ENCODE measurements at places on chromosomes 2 and 18.

DNA sequence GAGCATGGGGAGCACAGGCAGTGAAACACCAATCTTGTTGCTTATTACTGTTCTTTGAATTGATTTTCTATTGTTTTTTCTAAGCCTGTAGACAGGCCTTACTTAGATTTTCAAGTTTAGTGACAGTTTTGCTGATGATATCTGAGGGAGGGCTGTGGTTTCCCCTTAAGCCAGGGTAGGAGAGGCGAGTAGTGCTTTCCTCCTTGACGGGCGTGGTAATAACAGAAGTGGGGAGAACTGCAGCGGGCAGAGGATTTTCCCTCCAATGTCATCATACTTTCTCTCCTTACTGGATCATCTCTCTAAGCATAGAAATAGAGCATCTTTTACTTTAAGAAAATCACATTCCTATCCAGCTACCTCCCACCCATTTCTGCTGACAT, 314.4 kb downstream of the ALK start:
- DNase-seq, result no peak

- peak; percentile 16 for DNase-seq
Measured at GRCh38 chr18:64409511-64409910, 260.6 kb upstream of the LINC00305 start.

DNA sequence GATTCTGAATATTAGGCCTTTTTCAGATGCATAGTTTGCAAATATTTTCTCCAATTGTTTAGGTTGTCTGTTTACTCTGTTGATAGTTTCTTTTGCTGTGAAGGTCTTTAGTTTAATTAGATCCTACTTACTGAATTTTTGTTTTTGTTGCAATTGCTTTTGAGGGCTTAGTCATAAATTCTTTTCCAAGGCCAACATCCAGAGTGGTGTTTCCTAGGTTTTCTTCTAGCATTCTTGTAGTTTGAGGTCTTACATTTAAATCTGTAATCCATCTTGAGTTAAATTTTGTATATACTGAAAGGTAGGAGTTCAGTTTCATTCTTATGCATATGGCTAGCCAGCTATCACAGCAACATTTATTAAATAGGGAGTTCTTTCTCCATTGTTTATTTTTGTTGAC, 404.8 kb downstream of the LNPK start:
- no peak for DNase-seq

DNA sequence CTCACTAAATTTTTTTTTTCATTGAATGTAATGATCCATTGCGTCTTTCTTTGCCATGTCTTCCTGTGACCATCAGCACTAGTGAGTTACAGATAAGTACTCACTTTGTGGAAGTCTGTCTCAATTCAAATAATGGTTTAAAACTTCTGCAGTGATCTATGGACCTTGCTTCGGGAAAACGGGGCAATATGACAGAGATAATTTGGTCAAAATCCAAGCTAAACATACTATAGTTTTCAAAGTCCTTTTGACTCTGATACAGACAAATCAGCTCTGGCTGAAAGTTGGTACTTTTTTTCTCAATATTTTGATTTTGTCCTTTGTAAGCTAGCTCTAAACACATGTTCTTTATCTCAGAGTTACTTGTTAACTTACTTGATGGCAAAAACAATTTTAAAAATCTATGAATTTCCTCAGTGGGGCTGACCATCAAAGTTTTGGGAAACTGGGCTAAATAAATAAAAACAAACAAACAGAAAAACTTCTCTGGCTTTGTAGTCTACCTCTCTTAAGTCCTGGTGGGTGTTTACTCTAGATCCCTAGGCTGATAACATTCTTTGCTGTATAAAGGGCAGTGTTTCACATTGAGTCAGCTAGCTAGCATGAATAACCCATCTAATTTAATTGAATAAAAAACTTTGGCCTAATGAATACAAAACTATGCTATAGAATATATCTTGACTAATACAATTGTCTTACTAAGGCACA, 327.6 kb downstream of the RDH14 start:
- no peak for DNase-seq

GRCh38 chr2:80476535-80477117, 172.1 kb upstream of the LRRTM1 start:
- DNase-seq, result no peak

DNA sequence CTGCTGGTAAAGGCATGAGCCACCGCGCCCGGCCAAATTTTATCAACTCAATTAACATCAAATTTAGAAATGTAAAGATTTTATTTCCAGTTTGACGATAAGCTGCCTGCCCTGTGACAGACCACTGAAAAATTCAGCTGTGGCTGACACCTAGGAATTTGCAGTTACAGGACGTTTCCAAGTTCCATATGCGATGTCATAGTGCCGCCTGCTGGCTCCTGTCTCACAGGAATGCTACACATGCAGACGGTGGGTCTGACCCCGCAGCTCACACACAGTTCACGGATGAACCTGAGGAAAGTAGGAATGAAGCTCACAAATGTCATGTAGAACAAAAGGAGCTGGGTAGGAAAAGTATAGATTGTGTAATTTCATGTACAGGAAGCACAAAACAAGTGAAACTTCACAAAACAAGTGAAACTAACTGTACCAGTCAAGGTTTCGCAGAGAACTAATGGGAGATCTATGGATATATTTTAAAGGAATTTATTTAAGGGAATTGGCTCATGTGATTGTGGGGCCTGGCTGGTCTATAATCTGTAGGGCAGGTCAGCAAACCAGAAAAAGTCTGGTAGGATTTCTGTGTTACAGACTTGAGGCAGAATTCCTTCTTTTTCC, 13.2 kb upstream of the SEH1L start:
- DNase-seq, result peak; percentile 94

DNA sequence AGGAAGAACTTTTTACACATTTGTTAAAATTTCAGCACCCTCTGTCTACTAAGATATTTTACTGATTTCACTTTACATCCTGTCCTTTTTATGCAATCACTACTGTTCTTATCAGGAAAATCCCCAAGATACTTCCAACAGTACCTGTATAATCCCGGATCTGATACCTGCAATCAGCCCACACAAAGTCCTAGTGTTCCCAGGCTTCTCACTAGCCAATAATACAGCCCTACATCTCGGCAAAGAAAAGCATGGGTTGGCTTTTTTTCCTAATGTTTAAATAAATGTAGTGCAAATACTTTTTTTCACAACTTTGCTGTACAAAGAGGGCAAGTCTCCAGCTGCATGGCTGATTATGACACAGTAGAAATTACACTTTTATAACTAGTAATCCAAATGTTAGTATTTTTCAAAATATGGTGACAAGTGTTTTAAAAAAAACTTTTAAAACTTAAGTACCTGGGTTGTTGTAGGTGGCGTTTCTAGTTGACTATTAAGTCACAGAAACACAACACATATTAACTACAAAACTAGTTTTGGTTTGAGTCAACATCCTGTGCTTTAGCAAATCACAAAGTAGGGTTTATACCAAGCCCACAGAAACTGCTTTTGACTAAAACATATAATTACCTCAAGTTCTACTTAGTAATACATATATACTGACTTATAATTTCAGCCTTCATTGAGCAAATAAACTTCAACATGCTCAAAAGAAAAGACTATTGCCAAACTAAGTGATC, 19.5 kb downstream of the CNOT11 start:
- no peak for DNase-seq

GRCh38 chr2:109387778-109388469, 225.8 kb downstream of the SEPTIN10 start:
- no peak for DNase-seq

DNA sequence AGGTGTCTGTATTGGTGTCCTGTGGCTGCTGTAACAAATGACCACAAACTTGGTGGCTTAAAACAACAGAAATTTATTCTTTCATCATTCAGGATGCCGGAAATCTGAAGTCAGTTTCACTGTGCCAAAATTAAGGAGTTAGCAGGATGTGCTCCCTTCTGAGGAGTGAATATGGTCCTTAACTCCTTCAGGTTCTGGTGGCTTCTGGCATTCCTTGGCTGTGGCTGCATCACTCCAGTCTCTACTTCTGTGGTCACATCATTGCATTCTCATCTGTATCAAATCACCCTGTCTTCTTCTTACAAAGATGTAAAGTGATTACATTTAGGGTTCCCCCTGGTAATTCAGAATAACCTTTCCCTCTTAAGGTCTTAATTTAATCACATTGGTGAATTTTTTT, 12.6 kb downstream of the GPD2 start:
- DNase-seq, result no peak

DNA sequence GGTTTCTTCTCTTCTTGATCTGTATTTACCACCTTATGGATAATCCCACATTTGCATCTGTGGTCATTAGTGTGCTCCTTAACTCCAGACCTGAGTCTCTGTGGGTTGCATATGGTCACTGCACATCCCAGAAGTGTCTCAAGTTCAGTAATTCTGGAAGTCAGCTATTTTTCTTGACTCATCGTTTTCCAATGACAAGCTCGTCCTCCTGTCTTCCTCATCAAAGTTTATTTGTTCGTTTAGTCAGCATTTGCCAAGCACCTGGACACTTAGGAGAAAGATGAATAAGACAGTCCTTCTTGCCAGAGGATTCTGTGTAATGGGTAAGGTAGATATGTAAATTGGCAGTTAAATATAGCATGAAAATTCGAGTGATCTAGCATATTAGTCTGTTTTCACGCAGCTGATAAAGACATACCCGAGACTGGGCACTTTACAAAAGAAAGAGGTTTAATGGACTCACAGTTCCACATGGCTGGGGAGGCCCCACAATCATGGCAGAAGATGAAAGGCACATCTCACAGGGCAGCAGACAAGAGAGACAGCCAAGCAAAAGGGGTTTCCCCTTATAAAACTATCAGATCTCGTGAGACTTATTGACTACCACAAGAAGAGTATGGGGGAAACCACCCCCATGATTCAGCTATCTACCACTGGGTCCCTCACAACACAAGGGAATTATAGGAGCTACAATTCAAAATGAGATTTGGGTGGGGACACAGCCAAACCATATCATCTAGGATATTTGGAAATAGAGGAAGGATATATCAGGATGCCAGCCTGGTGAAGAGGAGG, 19.4 kb downstream of the FASTKD2 start:
- DNase-seq, result no peak

- DNase-seq, result no peak
Measured at GRCh38 chr2:10132043-10132575, 9.6 kb downstream of the RRM2 start.

DNA sequence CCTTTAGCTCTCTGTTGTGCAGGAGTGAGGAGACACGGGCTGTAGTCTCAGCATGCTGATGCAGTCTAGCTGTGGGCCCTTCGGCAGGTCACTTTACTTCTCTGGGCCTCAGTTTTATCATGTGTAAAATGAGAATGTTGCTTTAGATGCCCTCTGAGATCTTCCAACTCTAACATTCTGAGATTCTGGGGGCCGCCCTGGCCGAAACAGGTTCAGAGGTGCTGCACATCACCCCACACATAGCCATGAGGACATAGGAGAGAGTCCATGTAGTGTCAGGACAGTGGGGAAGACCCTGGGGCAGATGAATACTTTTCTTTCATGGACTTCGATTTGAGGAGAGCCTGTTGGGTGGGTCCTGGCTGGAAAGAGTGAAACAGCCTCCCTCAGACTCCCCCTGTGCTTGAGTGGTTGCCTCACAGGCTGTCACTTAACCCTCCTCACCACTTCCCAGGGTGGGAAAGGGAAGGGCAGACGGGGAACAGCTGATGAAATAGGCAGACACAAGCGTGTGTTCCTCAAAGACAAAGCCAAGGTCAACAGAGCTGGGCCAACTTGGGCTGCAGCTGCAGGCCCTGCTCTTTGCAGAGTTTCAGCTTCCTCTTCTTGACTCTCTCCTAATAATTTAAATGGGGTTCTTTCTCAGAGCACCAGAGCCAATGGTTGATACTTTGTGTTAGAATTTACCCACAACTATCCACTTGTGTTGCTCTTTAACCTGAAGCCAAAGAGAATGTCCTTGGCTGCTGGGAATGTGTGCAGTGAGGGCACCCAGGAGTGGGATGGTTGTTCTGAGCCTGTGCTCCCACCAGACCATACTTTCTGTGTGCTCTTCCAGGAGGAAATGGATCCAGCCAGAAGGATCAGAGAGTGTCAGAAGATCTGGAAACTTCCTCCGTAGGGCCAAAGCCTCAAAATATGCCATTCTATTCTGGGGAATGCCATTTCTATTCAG, 14.7 kb upstream of the MRPL33 start:
- DNase-seq, result no peak

Measured in eye (tissue), 1 donor.